ENCODE measurements at places on chromosomes 12 and 14.

DNA sequence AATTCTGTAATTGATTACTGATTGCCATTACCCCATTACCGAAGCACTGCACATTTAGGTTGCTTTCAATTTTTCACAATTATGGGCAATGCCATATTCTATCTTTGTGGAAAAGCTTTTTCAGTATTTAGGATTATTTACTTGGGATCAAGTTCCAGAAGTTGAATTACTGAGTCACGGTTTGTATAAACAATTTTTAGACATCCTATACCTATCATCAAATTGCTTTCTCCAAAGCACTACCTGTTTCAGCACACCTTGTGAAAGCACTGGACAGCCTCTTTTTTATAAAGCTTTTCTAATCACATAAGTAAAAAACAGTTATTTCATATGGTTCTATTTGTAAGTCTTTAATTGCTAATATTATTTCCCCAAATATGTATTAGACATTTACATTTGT is 221.5 kb upstream of the CAND1 start:
- no peak for DNase-seq

GRCh38 chr14:73743431-73743931 is 29.3 kb upstream of the PNMA1 start:
- peak; percentile 50 for DNase-seq

DNA sequence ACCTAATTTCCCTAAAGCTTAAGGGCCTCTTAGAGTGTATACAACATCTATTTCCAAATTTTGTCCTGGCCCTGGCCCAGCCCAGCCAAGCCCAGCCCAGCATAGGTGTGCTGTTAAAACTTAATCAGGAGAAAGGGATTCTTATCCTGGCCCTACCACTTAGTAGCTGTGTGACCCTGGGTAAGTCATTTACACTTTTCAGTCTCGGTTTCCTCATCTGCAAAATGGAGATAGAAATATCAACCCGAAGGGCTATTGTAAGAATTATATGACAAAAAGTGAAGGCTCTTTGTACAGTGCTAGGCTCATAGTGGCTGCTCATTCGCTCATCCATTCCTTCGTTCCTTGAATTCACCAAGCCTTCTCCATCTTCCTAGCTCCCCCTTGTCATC is 442 bp downstream of the ERG28 start:
- DNase-seq = no peak

- DNase-seq = no peak
Observed at GRCh38 chr12:14951851-14952250, 9.6 kb downstream of the ARHGDIB start.

DNA sequence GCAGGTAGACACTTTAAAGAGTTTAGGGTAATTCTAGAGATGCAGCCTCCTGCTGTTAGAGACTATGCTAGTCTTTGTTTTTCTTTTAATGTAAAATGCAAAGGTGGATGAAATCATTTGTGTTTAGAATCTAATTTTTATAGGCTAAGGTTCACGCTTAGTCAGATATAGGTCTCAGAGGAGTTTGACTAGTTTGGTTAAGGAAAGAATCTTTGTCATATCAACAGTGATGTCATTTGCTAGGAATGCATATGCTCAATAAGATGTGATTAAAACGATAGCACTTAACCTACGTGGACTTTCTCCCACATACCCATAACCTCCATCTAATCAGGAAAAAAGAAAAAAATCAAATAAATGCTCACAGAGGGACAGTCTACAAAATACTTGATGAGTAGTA is 859.3 kb upstream of the ATXN7L3B start:
- DNase-seq = no peak

- no peak for DNase-seq
Observed at GRCh38 chr12:42525444-42525843, 64.1 kb downstream of the PRICKLE1 start.

GRCh38 chr12:92977326-92977725 is 48.2 kb upstream of the EEA1 start:
- DNase-seq = no peak

- DNase-seq = no peak
Observed at GRCh38 chr12:29706311-29706710, 77.4 kb downstream of the TMTC1 start.
